ENCODE measurements at places on chromosomes 4 and X.
A peak's percentile ranks its signal among the peaks of the same experiment; 100 is the strongest.

- no peak for DNase-seq
Measured at GRCh38 chrX:121014826-121015225, 29.3 kb upstream of the CT47A1 start.

- peak; percentile 43 for DNase-seq
Measured at GRCh38 chr4:925171-925570, 6.9 kb downstream of the GAK start.

DNA sequence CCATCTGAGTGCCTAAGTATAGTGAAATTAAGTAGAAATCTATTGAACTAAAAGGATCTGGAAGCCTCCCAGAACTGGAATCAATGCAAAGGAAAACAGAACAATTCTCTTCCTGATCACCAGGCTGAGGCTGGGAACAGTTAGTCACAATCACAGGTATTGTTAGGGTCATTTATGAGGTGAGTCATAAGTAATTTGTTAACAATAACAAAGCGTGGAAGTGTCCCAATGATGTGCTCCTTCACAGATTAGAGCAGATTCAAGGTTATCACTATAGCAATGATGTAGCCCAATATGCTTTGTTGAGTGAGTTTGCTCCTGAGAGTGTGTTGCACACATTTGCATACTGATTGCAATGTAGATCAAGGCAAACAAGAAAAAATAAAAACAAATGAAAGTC, 228.1 kb downstream of the ZNF674 start:
- DNase-seq = no peak

- DNase-seq = peak; percentile 68
Measured at GRCh38 chr4:108917255-108917654, 154.4 kb upstream of the ETNPPL start.

GRCh38 chr4:8403173-8403753, 37.3 kb downstream of the ACOX3 start:
- peak; percentile 87 for DNase-seq

DNA sequence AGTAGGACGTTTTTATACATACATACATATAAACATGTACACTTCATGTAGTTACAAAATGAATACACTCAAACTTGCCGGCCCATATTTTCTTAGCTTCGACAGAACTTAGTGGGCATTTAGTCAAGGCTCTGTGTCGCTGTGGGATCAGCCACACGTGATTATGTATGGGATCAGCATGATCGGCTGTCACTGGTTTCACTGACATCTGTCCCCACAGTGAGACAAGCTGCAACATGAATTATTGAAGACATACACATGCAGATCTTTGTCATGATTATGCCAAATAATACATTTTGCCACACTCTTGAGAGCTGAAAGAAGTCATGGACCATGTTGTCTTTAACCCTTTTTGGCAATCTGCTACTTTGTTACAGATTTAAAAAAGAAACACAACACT, 38.2 kb upstream of the NAA11 start:
- no peak for DNase-seq

DNA sequence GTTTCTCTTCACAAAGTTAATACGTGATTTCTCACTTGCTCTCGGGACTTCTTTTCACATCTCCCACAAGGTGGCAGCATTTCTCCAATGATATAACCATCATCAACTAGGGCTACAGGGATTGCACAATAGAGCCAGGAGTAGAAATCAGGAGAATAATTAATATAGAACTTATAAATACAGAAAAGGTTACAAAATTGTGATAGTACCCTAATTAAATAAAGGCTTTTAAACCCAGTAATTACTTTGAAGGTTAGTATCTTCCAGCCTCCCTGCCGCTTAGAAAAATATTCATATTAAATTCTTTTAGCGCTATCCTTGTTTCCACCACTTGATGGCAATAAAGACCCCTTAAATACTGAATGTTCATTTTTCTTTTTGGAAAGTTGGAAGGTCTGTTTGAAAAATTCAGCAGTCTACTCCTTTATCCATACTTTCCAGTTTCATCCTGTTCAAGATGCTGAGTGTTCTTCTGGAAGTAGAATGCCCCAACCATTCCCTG, 65.8 kb downstream of the RASGEF1B start:
- DNase-seq = no peak

DNA sequence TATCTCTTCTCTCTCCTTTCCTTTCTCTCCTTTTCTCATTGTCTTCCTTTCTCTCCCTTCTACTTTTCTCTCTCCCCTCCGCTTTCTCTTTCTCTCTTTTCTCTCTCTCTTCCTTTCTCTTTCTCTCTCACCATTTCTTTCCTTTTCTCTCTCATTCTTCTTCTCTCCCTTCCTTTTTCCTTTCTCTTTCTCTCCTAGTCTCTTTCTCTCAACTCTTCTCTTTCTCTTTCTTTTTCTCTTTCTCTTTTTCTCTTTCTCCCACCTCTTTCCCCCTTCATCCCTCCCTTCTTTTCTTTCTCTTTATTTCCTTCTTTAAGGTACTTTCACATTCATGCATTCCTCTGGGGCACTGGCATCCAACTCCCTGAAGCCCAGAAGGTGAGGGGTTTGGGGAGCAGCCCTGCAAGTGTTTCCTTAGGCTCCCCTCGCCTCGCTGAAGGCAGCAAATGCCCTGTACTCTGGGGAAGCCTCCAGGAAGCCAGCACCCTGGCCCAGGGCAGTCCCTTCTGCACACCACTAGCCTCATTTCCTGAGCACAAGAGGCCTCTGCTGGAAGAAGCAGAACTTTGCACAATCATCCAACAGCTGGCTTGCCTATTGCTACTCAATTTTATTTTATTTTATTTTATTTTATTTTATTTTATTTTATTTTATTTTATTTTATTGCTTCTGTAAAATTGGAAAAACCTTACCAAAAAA, 124.2 kb downstream of the NFKB1 start:
- peak; percentile 70 for DNase-seq

DNA sequence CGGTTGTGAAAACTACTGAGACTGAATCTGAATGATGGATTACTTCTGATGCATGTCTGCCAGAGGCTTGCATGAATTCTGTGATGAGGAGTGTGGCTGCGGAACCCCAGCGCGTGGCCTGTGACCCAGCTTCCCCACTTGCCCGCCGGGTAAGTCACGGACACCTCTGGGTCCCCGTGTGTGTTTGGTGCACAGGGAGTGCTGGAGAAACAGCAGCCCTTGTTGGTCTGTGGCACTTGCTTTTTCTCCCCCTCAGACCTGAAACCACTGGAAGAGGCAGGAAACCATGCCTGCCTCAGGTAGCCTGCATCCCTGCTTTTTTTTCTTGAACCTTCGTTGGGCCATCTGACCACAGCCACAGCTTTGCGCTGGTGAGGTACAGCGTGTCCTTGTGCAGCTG, 51.9 kb upstream of the TADA2B start:
- DNase-seq = no peak

DNA sequence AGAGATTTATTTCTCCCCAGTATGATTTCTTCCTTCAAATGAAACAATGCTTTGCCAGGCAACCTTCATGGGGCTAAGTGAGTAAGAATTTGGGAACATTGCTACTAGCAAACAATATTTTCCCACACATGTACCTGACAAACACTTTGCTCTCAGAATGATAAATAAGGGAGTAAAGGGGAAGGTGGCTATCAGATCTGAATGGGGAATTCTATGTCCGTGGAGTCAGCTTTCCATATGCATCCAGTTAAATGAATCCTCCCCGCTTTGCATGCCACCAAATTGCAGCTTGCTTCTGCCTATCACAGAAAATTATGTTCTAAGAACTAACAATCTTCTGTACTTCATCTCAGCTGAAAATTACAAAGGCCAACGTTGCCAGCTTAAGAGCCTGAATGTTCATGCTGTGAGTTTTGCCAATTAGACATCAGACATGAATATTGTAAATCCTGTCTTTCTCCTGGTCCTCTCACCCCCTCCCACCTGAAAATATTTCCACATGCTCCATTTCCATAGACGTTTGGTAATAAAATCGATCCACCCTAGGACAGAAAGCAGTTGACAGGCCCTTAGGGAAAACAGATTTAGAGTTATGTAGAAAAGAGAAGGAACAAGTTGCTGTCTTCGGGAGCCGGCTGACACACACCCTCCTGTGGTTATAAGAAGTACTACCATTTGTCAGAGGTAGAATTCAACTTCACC, 6.3 kb downstream of the MEPE start:
- no peak for DNase-seq

GRCh38 chrX:105302246-105302645, 81.8 kb upstream of the TEX13A start:
- DNase-seq = no peak

DNA sequence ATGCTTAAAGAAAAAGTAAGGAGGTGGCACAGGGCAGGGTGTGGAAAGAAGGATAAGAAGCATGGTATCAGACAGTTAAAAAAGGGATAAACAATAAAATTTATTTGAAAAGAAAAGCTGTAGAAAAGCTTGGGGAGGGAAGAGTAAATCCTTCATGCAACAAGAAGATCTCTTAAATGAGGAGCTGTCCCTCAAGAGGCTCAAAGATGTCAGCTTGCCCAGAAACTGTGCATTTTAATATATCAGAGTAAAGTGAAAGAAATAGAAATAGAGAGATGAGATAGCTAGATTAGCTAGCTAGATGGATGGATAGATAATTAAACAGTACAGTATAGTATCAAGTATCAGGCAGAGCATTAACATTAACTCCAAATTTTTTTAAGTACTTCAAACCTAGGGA, 170.3 kb downstream of the LDB2 start:
- DNase-seq = no peak

GRCh38 chrX:129934461-129934860, 28.5 kb downstream of the UTP14A start:
- no peak for DNase-seq

- peak; percentile 77 for DNase-seq
Measured at GRCh38 chr4:121462660-121463261, 81.9 kb upstream of the QRFPR start.

DNA sequence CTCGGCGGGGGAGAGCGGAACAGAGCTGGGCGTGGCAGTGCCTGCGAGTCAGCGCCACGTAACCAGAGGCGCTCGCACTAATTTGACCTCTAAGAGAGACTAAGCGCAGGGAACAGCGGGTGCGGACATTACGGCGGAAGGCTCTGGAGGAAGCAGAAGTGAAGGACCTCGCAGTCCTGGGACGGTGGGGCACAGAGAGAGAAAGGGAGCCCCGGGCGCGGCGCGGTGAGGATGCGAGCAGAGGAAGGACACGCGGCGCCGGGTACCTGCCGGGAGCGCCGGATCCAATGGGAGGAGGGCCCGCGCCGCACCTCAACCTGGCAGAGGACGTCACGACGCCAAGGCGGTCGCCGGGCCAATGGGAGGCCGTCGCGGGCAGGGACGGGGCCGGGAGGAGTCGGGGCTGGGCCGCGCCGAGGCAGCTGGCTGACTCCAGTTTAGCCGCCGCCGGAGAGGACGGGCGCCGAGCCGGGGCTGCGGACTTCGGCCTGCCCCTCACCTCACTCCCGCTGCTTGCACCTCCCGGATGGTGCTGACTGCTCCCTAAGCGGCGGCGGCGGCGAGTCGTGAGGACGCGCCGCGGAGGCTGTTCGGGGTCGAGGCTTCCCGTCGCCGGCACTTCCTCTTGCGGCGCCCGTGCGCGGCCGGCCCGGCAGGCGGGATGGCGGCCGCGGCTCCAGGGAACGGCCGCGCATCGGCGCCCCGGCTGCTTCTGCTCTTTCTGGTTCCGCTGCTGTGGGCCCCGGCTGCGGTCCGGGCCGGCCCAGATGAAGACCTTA, at the start of gene TMEM165:
TMEM165 (plus strand) TSS at position 429 of the 779 bp plus-strand sequence; CDS start at position 662, 233 bp downstream.
- peak; percentile 97 for DNase-seq

- peak; percentile 85 for DNase-seq
Measured at GRCh38 chr4:90958256-90958895, 831.2 kb downstream of the CCSER1 start.

GRCh38 chr4:99285387-99285786, 5.4 kb downstream of the ADH1A start:
- DNase-seq = no peak

DNA sequence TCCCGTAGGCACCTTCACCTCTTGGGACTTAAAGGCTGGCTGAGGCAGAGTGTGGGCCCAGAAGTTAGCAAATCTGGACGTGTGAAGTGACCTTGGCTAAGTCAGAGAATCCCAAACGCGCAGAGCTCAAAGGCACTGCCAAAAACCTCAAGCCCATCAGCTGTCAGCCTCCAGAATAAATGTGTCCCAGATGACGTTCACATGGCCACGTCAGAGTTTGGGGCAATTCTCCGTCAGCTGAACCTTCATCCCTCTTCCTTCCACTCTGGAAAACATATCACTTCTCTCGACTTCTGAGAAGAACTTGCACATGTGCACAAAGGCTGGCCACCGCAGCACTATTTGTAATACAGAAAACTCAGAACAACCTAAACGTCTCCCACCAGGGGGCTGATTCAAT, 35.7 kb upstream of the APLN start:
- peak; percentile 12 for DNase-seq

GRCh38 chrX:72023071-72023470, 108.6 kb downstream of the RTL5 start:
- DNase-seq = no peak

- DNase-seq = no peak
Measured at GRCh38 chr4:2934077-2934812, 29.0 kb downstream of the NOP14 start.

DNA sequence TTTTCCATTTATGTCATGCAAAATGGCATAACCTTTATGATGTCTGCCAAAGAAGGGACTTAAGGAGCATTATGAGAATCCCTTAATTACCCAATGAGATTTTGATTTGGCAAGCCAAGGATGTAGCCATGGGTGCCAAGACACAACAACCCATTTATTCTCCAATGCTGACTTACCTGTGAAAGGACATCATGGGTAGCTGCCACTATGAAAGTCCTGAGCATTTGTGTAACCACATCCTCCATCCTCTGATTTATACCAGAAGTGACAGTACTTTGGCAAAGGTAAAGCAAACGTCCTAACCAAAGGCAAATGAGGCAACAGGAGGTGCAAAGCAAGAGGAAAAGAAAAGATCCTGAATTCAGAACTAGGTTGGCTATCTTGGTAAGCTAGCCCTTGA, 87.3 kb upstream of the EMCN start:
- no peak for DNase-seq

DNA sequence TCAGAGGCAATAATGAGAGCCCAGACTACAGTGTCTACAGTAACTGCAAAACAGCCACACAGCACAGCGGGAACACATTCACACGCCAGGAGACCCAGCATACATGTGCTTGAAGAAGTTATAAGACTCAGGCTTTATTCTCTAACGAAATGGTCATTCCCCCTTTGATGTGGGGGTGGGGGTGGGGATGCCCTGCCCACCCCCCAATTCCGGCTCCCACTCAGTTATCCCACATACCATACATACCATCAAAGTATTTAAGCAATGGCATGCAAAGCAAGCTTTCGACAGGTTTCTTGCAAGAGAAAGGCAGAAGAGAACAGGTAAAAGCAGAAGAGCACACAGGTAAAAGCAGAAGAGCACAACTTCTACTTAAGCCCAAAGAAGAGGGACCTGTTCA, 3.6 kb downstream of the MECP2 start:
- DNase-seq = no peak
